ENCODE measurements at places on chromosomes 4 and X. TPM values are rescaled to one million over a fixed set of nuclear protein-coding genes. Genes with fewer than 3 reads are reported as not detected.

GPC4 gene
- 28.4 TPM for total RNA-seq

GALNT7 gene
- total RNA-seq = 12.7 TPM

ITM2A gene
- 43.1 TPM for total RNA-seq

RHOH gene
- total RNA-seq = 5.8 TPM

NOP14 gene
- total RNA-seq = 6.6 TPM

NCAPG gene
- total RNA-seq = 0.63 TPM

CCNQ gene
- total RNA-seq = 36.3 TPM

ADH1B gene
- 1,169 TPM for total RNA-seq

DNA sequence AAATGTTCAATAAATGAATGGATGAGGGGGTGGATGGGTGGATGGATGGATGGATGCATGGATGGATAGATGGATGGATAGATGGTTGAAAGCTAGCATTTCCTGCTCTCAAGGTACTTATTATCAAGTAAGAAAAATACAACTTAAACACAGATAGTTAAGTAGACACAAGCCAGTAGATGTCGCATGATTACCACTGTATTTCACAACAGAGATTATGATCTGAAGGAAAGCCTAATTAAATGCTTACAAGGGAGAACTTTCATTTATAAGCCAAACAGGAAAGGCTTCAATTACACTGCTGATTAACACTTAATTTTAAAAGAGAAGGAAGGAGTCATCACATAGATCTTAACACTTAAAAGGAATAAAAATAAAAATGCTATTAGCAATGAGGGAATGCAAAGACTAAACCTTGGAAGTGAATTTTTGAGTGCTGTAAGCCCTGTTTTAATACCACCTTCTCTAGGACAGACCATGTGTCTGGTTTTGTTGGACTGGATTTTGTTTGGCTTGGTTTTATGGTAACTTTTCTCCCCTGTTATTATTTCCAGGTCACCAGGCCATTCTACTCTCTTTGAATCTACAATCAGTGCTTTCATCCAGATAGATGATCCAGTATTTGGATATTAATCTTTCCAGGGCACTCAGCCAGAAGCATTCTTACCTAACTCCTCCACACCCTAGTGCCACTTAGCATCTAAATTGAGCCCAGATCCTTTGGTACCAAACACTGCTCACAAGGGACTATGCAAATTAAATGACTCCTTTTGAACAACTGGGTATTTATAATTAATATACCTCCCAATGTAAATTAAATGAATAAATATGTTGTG is 75.5 kb upstream of the SLC39A8 start:
- H3K36me3 ChIP-seq = no peaks in the 10 kb centered on the region
- no peak overlapping the region for H3K4me3 ChIP-seq
- H3K27me3 ChIP-seq = no peaks in the 10 kb centered on the region
- no peak overlapping the region for H3K27ac ChIP-seq

GRCh38 chrX:129650821-129651510 is 3.8 kb downstream of the APLN start:
- H3K27me3 ChIP-seq = no peaks in the 10 kb centered on the region
- no peak overlapping the region for H3K4me3 ChIP-seq
- H3K36me3 ChIP-seq = no peaks in the 10 kb centered on the region
- H3K4me1 ChIP-seq = no peaks in the 10 kb centered on the region
- H3K27ac ChIP-seq = no peak overlapping the region

- no peak overlapping the region for H3K4me3 ChIP-seq
- peaks cover 4% of the 10 kb centered on the region for H3K4me1 ChIP-seq
- H3K27me3 ChIP-seq = no peaks in the 10 kb centered on the region
- H3K27ac ChIP-seq = no peak overlapping the region
Observed at GRCh38 chr4:185469580-185470154, 1.9 kb downstream of the CCDC110 start.

- H3K4me1 ChIP-seq = peaks cover 52% of the 10 kb centered on the region
- H3K4me3 ChIP-seq = no peak overlapping the region
- H3K27me3 ChIP-seq = no peaks in the 10 kb centered on the region
- peak overlapping the region; percentile 16 for H3K27ac ChIP-seq
Observed at GRCh38 chr4:15436513-15436912, 8.7 kb downstream of the C1QTNF7 start.

DNA sequence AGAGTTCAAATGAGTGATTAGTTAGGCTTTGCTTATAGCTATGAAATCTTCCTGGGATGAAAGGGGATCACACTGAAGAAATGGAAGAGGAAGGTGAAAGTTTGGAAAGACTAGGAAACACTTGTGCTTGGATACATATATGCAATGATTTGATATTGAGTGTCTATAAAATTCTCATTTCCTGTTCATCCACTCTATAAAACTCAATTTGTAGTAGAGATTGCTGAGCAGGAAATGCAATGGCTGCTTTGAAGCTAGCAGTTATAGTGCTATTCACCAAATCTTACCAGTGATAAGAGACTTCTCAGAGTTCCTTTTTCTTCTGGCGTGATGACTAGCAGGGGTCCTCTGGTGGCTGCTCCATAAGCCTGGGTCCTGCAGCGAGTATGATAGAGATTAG is 128.1 kb upstream of the HPF1 start:
- DNase-seq = no peak
- no peaks in the 10 kb centered on the region for H3K4me1 ChIP-seq
- no peaks in the 10 kb centered on the region for H3K36me3 ChIP-seq

DNA sequence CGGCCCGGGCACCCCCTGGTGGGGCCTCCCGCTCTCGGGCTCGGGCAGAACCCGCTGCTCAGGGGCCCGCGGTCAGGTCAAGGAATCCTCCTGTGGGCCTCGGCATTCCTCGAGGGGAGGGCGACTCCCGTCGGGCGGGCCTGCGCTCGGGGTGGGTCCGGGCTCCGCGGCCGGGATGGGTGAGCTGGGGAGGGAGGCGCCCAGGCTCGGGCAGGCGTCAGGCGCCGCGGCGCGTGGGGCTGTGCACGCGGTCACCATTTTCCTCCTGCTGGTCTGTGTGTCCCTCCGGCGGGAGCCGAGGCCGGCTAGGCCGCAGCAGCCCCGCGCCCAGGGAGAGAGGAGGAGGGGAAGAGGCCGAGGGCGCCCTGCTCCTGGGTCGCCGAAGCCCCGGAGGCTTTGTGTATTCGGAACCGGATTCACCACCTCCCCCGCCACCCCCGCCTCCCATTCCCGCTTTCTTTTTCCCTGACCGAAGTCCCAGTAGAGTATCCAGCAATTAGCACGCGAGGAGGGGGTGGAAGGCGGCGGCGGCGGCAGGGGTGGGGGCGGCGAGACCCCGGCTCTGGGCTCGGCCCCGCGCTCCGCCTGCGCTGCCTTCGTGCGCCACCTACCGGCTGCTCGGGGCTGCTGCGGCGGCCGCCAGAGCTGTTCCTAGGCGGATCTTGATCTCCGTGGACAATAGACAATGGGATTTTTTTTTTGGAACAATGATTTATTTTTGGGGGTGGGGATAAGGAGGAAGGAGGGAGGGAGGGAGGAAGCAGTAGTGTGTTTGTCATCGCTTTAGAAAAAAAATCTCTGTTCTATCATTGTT is 99.0 kb upstream of the MAML3 start:
- no peaks in the 10 kb centered on the region for H3K36me3 ChIP-seq
- peak overlapping the region; percentile 85 for H3K4me3 ChIP-seq
- H3K27ac ChIP-seq = peak overlapping the region; percentile 63
- peaks cover 9% of the 10 kb centered on the region for H3K4me1 ChIP-seq

DNA sequence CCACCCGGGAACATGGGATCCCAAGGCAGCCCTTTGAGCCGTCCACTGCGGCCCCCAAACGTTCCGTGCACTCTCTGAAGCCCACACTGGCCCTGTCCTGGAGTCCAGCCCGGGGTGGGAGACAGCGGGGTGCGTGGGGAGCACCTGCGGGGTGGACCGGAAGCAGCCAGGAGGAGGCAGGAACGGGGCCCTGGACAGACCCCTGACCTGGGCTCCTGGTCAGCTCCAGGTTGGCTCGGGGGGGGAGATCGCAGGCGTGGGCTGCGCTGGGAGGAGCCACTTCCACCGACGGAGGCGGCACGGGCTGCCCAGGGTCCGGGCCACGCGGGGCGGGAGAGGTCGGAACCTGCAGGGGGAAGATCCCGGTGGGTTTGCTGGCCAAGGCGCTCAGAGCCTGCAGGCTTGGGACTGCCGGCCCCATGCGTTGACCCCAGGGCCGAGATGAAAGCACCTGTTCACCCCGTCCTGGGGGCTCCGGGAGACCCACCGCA is 5.7 kb upstream of the PLCXD1 start:
- H3K27ac ChIP-seq = no peak overlapping the region
- H3K4me3 ChIP-seq = peak overlapping the region; percentile 68
- H3K4me1 ChIP-seq = peaks cover 3% of the 10 kb centered on the region
- no peak for DNase-seq
- H3K36me3 ChIP-seq = no peaks in the 10 kb centered on the region
- H3K27me3 ChIP-seq = no peaks in the 10 kb centered on the region

GRCh38 chr4:38935391-38936073 is 67.9 kb downstream of the FAM114A1 start:
- no peaks in the 10 kb centered on the region for H3K4me1 ChIP-seq
- H3K27ac ChIP-seq = no peak overlapping the region
- no peaks in the 10 kb centered on the region for H3K27me3 ChIP-seq
- no peak for DNase-seq
- H3K36me3 ChIP-seq = peaks cover 58% of the 10 kb centered on the region
